ENCODE measurements at places on chromosomes 16 and 17.

GRCh38 chr16:53484542-53484941, 18.5 kb downstream of the AKTIP start:
- no peak for DNase-seq

- DNase-seq, result no peak
These were observed at the start of gene ORAI3 for GRCh38 chr16:30948667-30949649. ORAI3 (plus strand) TSS chr16:30949068; CDS start chr16:30949290, 222 bp downstream.

DNA sequence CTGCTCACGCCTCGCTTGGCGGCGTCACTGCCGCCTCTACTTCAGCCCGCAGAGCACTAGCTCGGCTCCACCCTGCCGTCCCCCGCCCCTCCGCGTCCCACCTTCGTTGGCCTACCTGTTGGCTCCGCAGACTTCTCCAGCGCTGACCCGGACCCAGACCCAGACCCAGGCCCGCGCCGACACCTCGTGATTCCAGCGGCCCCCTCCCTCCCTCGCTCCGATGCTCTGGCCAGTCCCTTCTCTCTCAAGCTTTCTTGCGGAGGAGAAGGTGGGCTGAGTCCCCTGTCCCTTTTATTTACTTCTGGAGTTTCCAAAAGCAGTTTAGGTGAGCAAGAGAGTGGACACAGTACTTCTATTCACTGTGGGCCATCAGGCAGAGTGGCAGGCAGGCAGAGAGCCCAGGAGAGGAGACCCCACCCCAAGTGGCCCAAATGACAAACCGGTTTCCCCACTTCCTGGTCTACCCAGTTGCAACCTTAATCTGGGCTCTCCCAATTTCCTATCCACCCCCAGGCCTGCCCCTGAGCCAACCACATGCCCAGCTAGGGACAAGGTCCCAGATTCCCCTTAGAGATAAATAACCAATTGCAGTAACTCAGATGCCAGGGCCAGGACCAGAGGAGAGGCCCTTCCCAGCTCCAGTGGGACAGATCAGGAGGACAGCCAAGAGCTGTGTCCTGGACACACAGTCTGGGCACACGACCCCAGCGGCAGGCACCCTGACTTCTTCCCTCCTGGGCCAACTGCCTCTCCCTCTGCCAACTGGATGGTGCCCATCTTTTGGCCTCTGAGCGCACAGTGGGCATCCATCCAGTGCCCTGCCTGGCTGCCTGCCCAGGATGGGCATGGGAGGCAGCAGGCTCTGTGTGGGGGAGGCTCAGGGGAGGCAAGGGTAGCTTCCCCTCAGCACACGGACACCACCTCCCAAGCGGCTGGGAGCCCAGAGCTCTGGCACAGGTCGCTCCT, 1.2 kb upstream of the SRCIN1 start:
- DNase-seq, result no peak

DNA sequence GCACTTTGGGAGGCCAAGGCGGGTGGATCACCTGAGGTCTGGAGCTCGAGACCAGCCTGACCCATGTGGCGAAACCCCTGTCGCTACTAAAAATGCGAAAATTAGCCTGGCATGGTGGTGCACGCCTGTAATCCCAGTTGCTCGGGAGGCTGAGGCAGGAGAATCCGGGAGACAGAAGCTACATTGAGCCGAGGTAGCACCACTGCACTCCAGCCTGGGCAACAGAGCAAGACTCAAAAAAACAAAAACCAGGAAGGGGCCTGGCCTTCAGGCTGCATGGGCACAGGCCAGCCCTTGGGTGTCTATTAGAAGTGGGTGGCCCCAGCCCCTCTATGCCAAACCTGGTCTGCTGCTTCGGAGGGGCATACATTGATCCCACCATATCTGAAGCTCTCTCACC, 56.0 kb downstream of the PSMD12 start:
- DNase-seq, result no peak

DNA sequence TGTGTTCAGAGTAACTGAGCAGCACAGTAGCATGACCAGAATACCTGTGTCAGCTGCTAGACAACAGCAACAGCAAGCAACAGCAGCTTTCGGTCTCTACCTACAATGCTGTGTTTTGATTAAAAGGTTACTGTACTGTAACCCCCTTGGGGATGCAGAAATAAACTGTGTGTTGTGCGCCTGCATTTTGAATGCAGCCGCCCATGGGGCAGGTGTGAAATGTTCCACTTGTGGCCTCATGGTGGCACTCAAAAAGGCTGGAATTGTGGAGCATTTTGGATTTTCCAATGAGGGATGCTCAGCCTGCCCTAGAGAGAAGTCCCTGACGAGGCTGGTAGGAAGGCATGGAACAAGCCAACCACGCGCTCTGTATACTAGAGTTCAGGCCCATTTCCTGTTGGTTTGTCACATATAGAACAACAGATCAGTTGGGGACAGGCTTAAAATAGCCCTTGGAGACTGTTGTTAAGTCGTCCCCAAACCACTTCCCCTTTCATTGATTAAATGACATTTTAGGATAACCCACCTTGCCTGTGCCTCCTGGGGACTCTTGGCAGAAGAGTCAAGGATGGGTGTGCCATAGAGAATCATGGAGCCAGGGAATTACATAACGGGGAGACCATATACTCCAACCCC, 27.1 kb downstream of the SCPEP1 start:
- DNase-seq, result no peak

- peak; percentile 42 for DNase-seq
These were observed 9.6 kb downstream of the PIK3R6 start for GRCh38 chr17:8857919-8858318.

- DNase-seq, result no peak
These were observed 126.2 kb upstream of the WSCD1 start for GRCh38 chr17:5943982-5944381.

- no peak for DNase-seq
These were observed 19.5 kb upstream of the RAP1GAP2 start for GRCh38 chr17:2776589-2777241.

DNA sequence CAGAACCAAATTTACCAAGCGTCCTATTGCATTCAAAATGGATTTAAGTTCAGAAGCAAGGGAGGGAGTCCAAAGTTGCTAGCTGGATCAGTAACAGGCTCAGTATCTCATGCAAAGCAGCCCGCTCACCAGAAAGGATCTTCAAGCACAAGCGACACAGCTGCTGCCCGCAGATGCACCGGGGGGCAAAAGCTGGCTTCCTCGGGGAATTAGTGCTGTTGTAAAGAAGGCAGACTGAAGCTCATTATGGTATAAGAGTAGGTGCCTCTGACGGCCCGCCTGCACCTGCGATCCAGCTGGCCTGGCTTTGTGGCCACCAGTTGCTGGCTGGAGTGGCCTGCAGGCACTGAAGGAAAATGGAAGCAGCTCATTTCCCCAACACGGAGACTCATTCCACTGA, 128.4 kb upstream of the RCVRN start:
- DNase-seq, result no peak

Measured in AG04449 (cell line).